ENCODE measurements at places on chromosomes 4 and X.
A peak's percentile ranks its signal among the peaks of the same experiment; 100 is the strongest.

DNA sequence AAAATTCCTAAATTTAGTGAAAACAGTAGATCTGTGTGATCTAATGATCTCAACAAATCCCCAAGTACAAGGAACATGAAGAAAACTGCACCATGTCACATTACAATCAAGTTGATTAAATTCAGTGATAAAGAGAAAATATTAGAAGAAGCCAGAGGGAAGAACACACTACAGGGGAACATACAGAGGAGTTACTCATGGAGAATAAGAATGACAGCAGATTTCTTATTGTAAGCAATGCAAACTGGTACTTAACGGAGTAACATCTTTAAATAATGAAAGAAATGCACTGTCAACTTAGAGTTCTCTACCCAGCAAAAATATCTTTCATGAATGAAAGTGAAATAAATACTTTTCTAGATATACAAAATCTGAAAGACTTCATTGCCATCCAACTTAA lies 21.1 kb downstream of the TLL1 start:
- no peak for DNase-seq

- DNase-seq, result no peak
Observed at GRCh38 chrX:147910607-147911006, 1.1 kb upstream of the FMR1 start.

DNA sequence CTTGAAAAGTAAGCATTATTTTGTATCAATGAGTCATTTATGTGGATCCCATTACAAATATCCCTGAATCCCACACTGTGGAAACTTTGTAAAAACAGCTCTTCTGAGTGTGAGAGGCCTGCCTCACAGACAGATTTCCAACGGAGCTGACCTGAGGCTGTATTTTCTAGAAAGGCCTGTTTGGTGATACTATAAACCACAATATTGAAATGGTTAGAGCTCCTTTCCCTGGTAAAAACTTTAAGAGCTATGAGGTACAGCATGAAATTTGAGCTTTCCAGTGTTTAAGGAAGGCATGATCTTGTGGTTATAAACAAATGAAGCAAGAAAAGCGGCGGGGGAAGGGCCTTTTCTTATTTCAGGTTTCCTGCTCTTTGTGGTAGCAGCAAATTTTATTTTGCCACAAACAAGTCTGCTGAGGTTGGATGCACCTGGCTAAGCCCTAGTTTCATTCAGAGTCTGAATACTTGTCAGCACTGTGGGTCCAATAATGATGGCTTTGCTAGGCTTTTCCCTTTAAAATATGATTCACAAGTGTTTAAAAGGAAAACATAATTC lies 86.8 kb upstream of the ETNPPL start:
- no peak for DNase-seq

- DNase-seq, result peak; percentile 75
Observed at GRCh38 chr4:98261405-98262291, 464 bp downstream of the RAP1GDS1 start.

DNA sequence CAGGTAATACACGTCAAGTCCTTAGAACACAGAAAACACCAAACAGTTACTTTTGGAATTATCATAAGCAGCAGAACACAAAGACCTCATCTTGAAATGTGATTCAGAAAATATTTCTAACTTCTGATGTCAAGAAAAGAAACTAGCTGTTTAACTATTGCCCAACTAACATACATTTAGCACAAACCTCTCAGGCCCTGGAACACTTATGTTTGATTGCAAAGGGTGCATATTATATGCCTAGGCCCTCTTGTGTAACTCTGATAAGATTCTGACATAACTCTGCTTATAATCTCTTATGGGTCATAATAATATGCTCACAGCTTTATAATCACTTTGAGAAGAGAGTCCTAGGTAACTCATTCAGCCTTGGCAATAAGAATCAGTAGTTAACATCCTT lies 62.6 kb downstream of the TBC1D9 start:
- DNase-seq, result no peak

DNA sequence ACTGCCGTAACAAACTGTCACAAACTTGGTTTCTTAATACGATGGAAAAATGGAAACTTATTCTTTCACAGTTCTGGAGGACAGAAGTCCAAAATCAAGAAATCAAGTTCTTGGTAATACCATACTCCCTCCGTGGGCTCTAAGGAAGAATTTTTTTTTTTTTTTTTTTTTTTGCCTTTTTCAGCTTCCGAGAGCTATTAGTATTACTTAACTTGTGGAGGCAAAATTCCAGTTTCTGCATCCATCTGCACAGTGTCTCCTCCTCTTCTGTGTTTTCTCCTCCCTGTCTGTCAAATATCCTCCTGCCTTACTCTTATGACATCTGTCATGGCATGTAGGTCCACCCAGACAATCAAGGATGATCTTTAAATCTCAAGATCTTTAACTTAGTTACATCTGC lies 426.6 kb downstream of the SPRY1 start:
- no peak for DNase-seq
